Endothelial cell of umbilical vein (primary cell): ENCODE measurements at places on chromosomes 2 and 18. TPM values are rescaled to one million over a fixed set of nuclear protein-coding genes. Genes with fewer than 3 reads are reported as not detected.

Gene POTEI
- polyA plus RNA-seq: 0.10 TPM in 2 replicates

Gene LCT
- polyA plus RNA-seq: 0.03 TPM in 1 of 2 replicates, not detected in the other

Gene LRRC30
- polyA plus RNA-seq: not detected in 2 replicates

- peak; percentile 63 for DNase-seq
Measured at GRCh38 chr18:25164848-25165811, 186.8 kb downstream of the ZNF521 start.

GRCh38 chr18:79797518-79798345 is at the start of gene KCNG2:
KCNG2 (plus strand) TSS chr18:79797938; CDS start chr18:79863668, 65,730 bp downstream.
- no peak for DNase-seq

DNA sequence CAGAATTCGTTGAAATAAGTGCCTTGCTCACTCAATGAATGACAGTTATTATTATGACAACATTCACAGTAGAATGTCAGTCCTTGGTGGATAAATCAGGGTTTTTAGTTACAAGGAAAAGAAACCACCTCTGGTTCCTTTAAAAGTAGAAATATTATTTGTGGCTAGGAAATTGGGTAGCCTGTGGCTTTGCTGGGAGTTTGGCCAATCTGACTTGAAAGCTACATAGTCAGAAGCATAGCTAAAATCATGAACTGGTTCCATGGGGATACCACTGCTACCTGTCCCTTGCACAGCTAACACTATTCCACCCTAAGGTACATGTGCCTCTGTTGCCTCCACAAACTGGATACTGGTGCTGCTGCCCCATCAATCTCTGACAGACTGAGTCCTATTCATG is 12.8 kb upstream of the SMCHD1 start:
- DNase-seq: no peak

GRCh38 chr2:126784621-126785020 is 114.1 kb upstream of the TEX51 start:
- DNase-seq: no peak

DNA sequence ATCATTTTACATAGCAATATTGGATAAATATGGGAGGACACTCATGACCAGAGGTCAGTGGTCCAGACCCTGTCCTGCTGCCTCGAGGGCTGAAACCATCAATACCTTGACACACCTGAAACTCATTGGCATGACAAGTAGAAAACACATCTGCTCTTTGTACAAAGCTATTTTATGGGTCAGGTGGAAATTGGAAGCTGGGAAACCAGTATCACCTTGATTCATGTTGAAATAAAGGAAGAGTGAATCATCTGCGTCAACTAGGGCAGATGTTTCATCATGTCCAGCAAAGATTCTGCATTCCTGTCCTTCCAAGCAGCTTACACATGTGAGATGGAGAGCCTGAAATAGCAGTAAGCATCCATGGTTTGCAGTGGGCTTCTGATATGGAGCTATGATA is 80.0 kb upstream of the ERBB4 start:
- DNase-seq: no peak

DNA sequence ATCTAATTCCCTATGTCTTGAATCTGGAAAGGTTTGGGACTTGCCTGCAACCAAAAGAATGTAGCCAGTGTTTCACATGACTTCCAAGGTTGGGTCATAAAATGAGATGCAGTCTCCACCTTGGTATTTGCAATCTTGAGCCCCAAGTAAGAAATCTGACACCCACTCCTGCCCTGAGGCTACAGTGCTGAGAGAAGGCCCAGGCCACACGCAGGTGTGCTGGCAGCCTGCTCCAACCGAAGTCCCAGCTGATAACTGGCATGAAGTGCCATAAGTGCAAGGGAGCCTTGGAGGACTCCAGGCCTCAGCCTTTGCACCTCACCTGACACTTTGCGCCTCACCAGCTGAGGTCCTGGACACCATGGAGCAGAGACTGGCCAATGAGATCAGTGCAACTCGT is 182.7 kb downstream of the ANAPC1 start:
- no peak for DNase-seq

DNA sequence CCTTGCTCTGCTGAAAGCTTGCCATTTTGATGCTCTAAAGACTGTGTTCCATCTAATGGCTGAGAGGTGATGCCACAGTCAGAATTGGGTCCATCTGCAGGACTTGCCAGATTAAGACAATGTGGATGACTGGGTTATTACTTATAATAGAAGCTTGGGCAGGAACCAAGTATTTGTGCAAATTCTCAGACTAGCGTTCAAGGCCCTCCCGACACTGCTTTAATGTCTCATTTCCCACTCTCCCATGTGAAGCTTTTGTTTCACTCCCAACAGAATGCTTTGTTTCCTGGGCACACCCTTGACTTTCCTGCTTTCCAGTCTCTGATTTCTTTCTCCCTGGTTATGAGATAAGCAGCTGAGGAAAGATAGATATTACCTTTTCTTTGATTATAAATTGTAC is 215.8 kb downstream of the KCNS3 start:
- no peak for DNase-seq
